ENCODE measurements at places on chromosomes 6 and 20.

GRCh38 chr6:122367171-122367570 is 32.3 kb upstream of the HSF2 start:
- DNase-seq = no peak

- DNase-seq = no peak
Observed at GRCh38 chr6:22596011-22596410, 26.6 kb downstream of the HDGFL1 start.

GRCh38 chr20:53087037-53087777 is 115.0 kb downstream of the TSHZ2 start:
- no peak for DNase-seq

- DNase-seq = no peak
Observed at GRCh38 chr6:161274898-161275297, 1.0 kb upstream of the AGPAT4 start.

DNA sequence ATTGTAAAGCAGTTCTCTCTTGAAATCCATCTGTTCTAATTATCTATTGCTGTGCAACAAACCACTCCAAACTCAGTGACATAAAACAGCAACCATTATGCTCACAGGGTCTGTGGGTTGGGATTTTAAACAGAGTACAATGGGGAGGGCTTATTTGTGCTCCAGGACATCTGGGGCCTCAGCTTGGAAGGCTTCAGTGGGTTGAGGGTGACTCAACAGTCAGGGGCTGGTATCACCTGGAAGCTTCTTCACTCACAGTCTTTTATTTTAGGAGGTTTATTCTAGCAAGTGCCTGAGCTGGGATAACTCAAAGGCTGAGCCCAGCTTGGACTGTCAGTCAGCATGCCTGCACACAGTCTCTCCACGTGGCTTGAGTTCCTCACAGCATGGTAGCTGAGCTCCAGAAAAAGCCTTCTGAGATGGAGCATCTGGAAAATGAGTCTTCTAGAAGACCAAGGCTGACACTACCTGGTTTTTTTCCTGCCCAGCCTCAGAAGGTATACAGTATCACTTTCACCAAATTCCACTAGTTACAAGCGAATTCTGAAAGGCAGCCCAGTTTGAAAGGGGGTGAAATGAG is 234.6 kb upstream of the ID4 start:
- no peak for DNase-seq

DNA sequence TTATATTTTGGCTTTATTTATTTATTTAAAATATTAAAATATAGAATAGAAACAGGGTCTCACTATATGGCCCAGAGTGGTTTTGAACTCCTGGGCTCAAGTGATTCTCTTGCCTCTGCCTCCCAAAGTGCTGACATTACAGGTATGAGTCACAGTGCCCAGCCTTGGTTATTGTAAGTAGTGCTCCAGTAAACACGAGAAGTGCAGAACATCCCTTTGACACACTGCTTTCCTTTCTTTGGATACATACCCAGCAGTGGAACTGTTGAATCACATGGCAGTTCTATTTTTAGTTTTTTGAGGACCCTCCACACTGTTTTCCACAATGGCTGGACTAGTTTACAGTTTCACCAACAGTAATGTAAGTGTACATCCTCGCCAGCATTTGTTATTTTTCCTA is 203.9 kb downstream of the PHF3 start:
- DNase-seq = no peak

GRCh38 chr20:60395991-60396390 is 437.8 kb downstream of the CDH26 start:
- no peak for DNase-seq

GRCh38 chr20:39090906-39091305 is 128.8 kb downstream of the DHX35 start:
- no peak for DNase-seq

- no peak for DNase-seq
Observed at GRCh38 chr6:112370946-112371345, 23.8 kb downstream of the RFPL4B start.

GRCh38 chr6:17892097-17892686 is 95.2 kb downstream of the KIF13A start:
- DNase-seq = no peak

DNA sequence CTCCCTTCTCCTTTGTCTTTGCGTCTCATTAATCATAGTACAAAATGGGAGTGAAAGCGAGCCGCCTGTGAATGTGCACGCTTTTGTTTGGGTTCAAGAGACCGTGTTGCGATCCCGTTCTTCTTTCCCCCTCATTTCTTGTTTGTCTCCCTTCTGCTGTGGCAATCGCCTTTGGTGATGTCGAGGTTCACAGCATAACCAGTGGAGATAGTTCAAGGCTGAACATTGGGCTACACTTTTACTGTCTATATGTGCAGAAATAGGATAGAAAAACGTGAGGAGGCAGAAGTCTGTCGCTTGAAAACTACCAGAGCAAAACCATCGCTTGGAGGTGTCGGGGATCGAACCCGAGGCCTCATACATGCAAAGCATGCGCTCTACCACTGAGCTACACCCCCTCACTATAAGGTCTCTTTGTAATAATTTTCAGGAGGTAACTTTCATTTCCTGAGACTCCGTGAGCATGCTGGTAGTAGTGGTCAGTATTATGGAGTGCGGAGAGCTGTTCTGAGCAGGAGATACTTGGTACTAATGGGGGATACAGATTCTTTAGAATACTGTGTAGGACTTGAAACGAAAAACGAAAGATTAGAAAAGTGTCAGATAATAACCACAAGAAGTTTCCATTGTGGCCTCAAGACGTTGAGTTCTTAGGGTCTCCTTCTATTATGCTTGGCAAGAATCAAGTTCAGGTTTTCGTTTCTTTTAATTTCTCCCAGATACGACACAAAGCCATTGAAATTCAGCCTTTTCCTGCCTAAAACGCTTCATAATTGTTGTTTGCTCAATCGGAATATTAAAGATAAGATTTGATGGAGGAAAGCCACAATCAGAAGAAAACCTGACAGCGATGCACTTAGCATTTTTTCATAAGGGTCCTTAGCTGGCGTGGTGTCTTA is 106.6 kb downstream of the TRIM27 start:
- DNase-seq = no peak

GRCh38 chr6:113276601-113277000 is 580.5 kb upstream of the MARCKS start:
- no peak for DNase-seq

DNA sequence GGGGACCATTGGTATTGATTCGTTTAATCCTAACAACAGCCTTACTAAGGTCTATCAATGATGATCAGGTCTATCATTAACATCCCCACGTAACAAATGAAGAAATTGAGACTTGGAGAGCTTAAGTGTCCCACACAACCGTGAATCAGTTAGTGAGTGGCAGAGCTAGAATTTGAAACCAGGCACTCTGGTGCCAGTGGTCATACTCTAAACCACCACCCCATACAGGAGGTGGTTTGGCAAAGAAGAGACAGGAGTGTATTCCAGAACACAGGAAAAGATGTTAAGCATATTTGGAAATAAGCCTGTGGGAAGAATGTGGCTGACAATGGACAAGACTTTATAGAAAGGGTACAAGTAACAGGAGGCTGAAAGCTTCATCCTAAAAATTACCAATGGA is 35.7 kb upstream of the MARCKS start:
- DNase-seq = no peak

- DNase-seq = no peak
Observed at GRCh38 chr6:152499931-152500330, 137.2 kb downstream of the SYNE1 start.

DNA sequence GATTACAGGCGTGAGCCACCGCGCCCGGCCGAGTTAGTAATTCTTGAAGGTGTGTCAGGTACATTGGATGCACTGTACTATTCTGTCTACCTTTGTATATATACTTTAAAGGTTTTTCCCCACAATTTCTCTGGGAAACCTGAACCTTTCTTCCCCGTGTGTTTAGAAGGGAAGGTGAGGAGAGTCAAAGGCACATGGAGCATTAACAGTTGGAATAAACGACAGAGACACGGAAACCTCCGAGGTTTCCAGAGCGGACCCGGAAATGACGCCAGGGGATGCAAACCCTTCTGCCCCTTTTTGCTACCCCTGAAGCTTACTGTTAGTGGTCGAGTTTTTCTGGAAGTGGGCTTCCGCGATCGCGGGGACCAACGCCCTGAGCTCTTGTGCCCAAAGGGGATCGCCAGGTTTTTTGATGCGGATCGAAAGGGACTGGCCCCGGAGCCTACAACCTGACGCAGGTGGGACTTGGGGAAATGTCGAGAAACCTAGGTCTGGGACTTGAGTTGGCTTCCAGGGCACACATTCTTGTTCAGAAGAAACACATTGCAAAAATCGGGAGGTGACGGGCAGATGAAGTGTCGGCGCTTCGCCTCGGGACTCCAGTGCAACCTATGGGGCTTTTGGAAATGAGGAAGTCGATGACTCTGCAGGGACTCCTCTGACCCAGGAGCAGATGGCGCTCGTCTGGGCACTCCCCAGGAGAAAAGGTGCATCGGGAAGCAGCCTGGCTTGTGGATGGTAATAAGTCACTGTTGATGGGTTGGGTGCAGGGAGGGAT is 218.2 kb downstream of the OR2B2 start:
- peak; percentile 17 for DNase-seq

DNA sequence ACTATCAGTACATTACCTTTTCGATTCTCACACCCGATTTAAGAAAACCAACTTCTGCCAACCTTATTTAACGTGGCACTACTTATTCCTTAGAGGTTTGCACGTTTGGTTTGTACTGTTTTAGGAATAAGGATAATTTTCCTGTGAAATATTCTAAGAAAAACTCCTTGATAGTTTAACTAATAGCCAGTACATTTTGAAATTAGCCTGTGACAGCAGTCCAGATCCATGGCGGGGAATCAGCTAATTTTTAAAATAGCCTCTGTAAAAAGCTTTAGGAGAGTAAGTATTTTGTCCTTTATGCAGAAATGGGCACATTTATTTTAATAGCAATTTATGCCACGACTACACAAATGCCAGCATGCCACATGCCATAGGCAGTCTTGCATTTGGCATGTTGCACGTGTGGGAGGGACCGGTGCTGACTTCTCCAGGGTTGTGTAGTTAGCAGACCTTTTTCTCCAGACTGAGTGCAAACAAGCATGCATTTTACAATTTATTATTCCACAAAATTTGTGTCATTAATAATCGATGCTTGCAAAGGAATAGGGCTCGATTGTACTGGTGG is 6.2 kb downstream of the FOXC1 start:
- no peak for DNase-seq

DNA sequence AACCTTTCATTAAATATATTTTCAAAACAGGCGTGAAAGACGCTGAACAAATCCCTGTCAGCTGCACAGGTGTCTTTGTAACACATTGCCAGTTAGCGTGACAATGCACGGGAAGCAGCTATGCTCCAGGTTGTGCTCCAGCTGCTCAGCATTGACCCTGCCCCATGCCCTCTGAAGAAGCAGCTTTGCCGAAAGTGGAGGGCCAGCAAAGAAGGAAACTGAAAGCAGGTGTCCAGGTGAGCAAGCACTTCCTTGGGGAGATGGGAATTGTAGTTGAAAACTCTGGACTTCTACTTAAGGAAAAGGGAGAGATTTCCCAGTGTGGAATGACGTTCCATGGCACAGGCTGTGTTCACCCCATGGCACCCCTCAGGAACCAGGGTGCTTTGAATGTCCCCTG is 125.7 kb downstream of the TTLL2 start:
- no peak for DNase-seq

- DNase-seq = no peak
Observed at GRCh38 chr6:108947114-108947854, 99.1 kb downstream of the ARMC2 start.

DNA sequence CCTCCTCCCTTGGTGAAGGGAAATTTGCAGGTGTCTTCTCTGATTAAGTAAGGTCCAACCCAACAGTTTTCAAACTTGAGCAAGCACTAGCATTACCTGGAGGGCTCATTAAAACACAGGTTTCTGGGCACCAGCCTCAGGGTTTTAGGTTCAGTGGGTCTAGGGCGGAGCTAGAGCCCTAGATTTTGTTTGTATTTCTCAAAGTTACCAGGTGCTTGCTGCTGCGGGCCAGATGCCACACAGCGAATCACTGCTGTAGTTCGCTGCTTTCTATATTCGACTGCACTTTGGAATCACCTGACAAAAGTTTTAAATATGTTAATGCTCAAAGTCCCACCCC is 869 bp downstream of the COL21A1 start:
- no peak for DNase-seq

DNA sequence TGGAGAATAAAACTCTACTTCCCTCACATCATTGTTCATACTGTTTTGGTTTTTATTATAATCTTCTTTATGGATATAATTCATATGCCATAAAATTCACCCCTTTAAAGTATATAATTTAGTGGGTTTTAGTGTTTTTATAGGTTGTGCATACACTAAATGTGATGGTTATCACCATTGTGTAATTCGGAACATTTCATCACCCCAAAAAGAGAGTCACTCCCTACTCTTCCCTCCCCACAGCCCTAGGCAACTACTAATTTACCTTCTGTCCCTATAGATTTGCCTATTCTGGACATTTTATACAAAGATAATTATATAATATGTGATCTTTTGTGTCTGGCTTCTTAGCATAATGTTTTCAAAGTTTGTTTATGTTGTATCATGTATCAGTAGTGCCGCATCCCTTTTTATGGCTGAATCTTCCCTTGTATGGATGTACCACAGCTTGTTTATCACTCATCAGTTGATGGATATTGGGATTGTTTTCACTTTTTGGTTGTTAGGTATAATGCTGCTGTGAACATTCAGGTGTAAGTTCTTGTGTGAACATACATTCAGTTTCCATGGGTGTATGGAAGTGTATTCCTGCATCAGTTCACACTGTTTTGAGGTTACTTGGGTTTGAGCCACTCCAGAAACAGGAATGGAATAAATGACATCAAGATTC is 4.2 kb downstream of the TM9SF4 start:
- DNase-seq = no peak

DNA sequence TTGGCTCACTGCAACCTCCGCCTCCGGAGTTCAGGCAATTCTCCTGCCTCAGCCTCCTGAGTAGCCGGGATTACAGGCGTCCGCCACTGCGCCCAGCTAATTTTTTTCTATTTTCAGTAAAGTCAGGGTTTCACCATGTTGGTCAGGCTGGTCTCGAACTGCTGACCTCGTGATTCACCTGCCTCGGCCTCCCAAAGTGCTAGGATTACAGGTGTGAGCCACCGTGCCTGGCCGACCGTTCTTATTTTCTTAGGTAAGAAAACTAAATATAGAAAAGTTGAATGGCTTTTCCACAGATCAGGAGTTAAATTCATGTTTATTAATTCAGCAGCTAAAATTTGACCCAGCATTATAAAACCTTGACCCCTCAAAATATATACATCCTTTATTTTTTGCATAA is 238.7 kb downstream of the TRDN start:
- no peak for DNase-seq
